NCI-H460 (cell line): ENCODE measurements at places on chromosomes 6 and 20.
A peak's percentile ranks its signal among the peaks of the same experiment; 100 is the strongest.

DNA sequence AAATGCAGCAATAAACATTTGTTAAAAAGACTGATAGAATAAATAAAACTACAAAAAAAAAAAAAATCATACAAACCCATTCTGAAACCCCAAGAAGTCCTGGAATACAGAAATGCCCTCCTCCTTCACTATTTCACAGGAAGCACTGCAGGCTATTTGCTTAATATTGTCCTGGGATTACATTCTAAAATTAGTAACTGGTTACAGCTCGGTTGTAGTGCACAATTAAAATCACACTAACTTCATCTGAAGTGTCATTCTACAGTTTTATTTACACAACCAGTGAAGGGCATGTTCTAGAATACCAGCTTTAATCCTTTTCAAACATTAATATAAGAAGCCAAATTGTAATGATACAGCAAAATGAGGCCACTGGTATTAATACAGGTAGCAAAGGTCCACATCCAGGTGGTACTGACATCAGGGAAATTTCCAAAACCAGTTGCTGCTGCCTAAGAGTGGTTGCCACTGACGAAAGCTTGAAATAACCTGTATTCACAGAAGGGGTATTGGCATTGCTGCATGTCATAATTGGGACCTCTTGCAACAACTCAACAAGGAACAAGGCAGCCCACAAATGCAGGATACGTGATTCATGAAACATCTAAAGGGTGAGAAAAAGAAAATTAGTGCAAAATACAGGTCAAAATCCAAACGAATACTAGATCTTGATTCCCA is 26.9 kb downstream of the AKIRIN2 start:
- no peak for DNase-seq

- no peak for DNase-seq
Observed at GRCh38 chr6:47439348-47439668, 38.3 kb upstream of the CD2AP start.

DNA sequence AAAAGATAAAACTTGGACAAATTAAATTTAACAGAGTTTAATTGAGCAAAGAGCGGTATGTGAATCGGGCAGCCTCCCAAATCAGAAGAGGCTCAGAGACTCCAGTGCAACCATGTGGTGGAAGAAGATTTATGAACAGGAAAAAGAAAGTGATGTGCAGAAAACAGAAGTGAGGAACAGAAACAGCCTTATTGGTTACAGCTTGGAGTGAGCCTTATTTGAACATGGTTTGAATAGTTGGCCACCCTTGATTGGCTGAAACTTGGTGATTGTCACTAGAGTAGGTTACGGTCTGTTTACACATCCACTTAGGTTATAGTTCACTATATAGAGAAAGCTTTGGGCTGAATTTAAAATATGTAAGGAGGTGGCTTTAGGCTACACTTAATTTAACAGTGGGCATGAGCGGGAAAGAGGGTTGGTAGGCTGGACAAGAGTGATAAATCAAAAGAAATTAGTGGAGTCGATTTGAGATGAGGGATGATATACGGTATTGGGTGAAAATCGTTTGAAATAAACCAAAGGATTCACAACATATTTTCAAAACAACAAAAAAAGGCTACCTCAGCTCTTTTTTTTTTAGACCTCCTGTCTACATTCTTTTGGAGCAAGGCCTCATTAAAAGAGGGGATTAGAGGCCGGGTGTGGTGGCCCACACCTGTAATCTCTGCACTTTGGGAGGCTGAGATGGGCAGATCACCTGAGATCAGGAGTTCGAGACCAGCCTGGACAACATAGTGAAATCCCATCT is 84.3 kb upstream of the PREP start:
- DNase-seq: no peak

DNA sequence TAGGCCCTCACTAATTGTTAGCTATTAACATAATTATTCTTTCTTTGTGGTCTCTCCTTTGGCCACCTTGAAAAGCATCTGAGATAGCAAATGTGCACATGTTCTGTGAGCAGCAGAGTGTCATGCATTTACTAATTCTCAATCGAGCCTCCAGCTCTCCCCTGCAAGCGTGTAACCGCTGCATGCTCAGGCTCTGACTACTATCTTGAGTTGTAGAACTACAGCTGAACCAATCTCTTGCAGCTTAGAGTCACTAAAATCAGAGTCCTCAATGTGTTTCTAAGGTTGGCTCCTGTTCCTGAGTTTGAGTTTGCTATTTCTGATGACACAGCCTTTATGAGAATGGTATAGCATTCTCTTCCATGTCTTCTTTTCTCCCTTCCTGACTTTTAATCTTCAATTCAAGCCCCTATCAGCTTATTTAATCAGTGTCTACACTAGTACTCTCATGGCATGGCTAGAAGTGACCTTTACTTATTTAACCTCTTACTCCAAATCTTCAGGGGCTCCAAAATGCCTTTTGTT is 65.5 kb downstream of the PPP1R3G start:
- no peak for DNase-seq

DNA sequence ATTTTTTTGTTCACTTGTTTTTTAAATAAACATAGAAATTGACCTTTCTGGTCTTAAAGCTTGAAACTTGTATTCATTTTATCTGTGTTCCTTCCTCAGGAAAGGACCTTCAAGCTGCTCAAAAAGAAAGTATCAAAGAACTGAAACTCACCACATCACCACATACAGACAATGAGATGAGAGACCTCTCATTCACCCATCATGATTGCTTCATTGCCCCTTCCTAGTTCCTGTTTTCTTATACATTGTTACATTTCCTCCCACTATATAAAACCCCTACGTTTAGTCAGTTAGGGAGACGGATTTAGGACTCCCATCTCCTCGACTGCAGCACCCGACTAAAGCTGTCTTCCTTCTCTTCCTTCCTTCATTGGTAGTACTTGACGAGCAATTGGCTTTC is 180.5 kb upstream of the OPRM1 start:
- no peak for DNase-seq

- DNase-seq: peak; percentile 24
Observed at GRCh38 chr6:41039060-41039998, at the start of gene UNC5CL. UNC5CL (minus strand) TSS chr6:41039221; CDS start chr6:41035074, 4,147 bp downstream.

- DNase-seq: no peak
Observed at GRCh38 chr20:46666818-46667515, 15.7 kb upstream of the SLC13A3 start.

- no peak for DNase-seq
Observed at GRCh38 chr20:54127855-54128574, 45.8 kb downstream of the CYP24A1 start.

DNA sequence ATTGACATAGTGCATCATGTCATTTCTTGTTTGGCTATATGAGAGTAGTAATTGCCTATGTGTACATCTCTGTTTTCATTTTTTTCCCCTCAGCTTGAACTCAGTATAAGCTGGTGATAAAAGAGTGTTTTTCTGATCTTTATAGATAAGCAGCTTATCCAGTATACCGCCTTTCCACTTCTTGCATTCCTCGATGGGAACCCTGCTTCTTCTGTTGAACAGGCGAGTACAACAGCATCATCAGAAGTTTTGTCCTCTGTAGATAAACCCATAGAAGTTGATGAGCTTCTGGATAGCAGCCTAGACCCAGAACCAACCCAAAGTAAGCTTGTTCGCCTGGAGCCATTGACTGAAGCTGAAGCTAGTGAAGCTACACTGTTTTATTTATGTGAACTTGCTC is 32.3 kb downstream of the HSF2 start:
- no peak for DNase-seq

DNA sequence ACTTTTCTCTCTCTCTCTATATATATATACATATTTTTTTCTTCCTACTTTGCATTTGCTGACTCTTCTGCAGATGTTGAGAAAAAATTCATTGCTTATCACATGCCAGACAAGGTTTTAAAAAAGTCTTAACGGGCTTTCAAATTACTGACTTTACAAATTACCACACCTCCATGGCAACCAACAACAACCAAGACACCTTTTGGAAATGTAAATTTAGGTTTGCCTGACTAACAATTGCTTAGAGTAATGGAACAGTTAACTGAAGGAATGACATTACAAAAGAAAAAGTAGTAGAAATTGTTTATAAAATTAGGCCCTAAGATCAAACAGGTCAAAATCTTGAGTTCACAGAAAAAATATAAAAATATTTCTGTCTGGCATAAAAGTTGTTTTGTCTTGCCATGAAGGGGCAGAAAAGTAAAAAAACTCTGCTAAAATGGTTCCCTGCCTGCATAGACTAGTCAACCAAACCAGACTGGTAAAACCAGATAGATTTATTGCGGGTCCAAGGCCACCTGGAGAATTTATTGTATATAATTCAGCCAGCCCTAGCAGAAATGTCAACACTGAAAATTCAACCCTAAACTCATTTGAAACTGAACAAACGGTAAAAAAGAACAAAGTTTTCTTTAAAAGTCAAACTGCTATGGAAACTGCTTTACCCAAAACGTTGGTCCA is 92.8 kb upstream of the FRMD1 start:
- DNase-seq: no peak

DNA sequence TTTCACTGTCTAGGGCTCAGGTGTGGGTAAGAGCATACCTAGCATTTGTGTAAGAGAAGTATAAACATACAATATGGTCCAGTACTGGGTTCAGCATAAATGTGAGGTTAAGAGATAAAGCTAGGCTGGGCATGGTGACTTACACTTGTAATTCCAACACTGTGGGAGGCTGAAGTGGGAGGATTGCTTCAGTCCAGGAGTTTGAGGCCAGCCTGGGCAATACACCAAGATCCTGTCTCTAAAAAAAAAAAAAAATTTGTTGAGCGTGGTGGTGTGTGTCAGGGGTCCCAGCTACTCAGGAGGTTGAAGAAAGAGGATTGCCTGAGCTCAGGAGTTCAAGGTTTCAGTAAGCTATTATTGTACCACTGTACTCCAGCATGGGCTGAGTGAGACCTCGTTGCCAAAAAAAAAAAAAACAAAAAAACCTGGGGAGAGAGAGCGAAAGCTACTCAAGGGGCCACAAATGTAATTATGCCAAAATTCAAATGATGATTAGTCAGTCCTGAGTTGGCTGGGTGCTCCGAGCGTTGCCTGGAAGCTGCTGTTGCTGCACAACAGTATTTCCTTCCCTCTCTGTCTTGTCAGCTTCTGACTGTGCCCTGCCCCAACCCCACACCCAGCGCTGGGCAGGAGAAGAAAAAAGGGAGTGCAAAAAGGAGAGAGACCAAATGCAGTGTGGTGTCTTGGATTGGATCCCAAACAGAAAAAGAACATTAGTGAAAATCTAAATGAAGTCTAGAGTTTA is 24.0 kb downstream of the CMTR1 start:
- DNase-seq: no peak

DNA sequence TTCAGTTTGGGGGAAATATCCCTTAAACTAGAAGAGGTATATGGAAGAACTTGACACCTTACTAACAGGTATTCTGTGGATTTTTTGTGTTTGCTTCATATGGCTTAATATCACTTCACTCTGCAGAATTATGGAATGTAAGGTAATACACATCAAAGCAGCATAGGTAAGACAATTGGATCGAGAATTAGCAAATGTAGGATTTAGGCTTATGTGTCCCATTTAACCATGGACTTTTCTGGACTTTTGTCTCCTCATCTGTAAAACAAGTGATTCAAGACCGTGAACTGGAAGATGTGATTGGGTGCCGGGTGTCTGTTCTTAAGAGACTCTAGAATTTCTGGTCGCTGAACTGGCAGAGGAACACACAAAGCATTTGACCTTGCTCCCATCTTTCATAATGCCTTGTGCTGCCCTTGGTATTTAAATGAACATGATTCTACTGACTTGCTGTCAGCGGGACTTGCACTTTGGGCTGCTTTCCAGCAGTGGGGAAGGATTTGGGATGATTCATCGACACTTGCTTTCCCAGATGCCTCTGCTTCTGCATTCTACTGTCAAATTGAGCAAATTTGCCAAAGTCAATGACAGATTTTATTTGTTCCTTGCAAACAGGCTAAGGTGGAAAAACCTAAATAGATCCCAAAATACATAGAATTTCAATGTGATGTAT is 199.8 kb downstream of the PLCB1 start:
- no peak for DNase-seq

- DNase-seq: no peak
Observed at GRCh38 chr6:70241031-70241430, 61.9 kb downstream of the COL9A1 start.

DNA sequence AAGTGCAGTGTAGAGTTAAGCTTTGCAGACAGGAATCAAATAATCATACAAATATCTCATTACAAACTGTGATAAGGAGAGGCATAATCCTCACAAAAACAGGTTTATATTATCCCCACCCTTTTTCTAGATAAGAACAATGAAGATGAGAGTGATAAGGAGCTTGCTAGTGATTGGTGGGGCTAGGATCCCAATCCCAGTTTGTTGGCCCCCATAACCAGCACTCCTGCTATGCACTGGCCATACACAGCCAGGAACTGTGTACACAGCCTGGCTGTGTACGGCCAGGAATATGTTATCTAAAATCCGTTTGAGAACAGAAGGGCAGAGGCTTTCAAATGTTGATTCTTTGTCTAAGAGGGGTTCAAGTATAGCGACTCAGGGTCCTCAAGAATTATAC is 180.6 kb downstream of the EYA2 start:
- no peak for DNase-seq

GRCh38 chr20:59395729-59396128 is 95.3 kb downstream of the EDN3 start:
- no peak for DNase-seq

DNA sequence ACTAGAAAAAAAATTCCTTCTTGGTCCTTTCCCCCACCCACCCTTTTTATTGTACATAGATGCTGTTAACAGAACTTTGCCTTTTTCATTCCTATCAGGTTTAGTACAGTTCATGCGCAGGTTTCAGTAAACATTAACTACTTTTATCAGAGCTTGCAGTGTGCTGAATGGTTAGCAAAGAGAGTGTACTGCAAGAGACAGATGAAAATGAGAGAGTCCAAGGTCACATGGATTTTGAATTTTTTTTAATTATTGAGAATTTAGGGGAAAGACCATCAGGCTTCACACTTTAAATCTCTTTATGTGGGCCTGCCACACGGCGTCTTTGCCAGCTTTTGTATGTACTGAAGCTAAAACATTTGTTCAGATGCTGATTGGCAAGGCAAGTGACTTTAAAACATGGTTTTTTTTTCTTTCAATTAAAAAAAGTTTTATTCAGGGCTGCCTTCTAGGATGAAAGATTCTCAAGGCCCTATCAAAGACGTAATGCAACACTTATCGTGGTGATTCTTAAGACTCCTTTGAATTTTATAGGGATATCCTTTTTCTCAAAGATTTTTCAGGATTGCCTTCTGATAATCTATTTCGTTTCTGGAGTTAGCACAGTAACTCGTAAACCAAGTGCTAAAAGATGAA is 32.2 kb downstream of the RREB1 start:
- DNase-seq: no peak

GRCh38 chr6:149433881-149434280 is 33.8 kb downstream of the SUMO4 start:
- DNase-seq: no peak

- DNase-seq: no peak
Observed at GRCh38 chr6:44386364-44386928, 1.1 kb upstream of the CDC5L start.

DNA sequence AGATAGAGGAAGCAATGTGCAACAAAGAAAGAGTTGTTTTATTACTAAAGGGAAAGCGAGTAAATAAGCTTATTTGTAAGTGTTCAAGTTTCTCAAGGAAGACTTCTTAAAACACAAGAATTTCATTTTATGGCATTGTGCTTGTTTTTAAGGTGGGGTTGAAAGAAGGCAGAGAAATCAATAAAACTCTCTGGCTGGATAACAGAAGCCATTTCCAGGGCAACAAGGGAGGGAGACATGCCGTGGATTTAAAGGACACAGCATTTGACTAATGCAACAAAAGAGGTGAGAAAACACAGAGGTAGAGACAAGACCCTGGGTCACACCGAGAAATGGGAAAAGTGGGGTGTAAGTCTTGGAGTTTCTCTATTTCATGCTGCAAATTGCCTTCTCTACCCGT is 28.8 kb upstream of the GMPR start:
- no peak for DNase-seq

GRCh38 chr6:40728643-40729042 is 141.5 kb upstream of the LRFN2 start:
- no peak for DNase-seq
